PC-9 (cell line): ENCODE measurements at places on chromosomes 13 and 19. TPM values are rescaled to one million over a fixed set of nuclear protein-coding genes. Genes with fewer than 3 reads are reported as not detected.

GRCh38 chr13:59363313-59363712, 800.4 kb downstream of the DIAPH3 start:
- H3K4me3 ChIP-seq, result no peak overlapping the region
- no peaks in the 10 kb centered on the region for H3K27me3 ChIP-seq
- no peaks in the 10 kb centered on the region for H3K36me3 ChIP-seq

Gene PSG11
- not detected in 2 replicates for total RNA-seq

DNA sequence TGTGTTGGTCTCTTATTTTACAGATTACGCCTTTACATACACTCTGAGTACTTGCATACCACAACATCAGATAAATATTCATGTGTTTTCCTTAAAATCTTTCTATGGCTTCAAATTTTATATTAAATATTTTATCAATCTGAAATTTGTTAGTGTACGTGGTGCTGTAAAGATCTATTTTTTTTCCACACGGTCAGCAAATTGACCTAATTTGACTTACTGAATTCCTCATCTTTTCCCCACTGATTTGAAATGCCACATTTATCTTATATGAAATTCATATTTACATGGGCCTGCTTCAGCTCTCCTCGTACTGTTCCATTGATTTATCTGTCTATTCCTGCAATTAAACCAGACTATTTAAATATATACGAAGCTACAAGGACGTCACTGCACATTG, 433.8 kb upstream of the ZNF507 start:
- peaks cover 19% of the 10 kb centered on the region; the same call in 1 of the 2 replicates for H3K27me3 ChIP-seq
- no peak overlapping the region for H3K27ac ChIP-seq
- no peaks in the 10 kb centered on the region for H3K36me3 ChIP-seq
- no peak overlapping the region for H3K4me3 ChIP-seq

Gene SELENOV
- 0.35 TPM in 1 of 2 replicates, not detected in the other for total RNA-seq
